Calu3 (cell line): ENCODE measurements at places on chromosomes 4 and X. TPM values are rescaled to one million over a fixed set of nuclear protein-coding genes. Genes with fewer than 3 reads are reported as not detected.
A peak's percentile ranks its signal among the peaks of the same experiment; 100 is the strongest.

GRCh38 chr4:61911313-61911756, 711.2 kb downstream of the ADGRL3 start:
- DNase-seq = no peak

NAA11 gene
- not detected in 2 replicates for total RNA-seq

DNA sequence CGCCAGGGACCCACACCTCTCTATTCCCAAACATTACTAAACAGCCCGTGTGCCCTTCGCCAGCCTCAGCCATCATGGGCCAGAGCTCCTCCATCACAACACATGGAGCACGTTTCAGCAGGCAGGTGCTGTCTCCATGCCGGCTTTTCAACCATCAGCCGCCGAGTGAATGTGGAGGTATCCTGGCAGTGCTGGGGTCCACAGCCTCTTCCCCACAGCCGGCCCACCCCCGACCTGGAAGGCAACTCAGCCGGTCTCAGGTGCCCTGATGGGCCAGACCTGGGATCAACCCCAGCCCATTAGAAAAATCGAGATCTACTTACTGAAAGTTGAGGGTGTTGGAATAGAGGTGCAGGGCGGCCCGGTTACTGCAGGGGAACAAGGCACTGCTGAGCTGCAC, 3.1 kb downstream of the NAA10 start:
- DNase-seq = no peak

DNA sequence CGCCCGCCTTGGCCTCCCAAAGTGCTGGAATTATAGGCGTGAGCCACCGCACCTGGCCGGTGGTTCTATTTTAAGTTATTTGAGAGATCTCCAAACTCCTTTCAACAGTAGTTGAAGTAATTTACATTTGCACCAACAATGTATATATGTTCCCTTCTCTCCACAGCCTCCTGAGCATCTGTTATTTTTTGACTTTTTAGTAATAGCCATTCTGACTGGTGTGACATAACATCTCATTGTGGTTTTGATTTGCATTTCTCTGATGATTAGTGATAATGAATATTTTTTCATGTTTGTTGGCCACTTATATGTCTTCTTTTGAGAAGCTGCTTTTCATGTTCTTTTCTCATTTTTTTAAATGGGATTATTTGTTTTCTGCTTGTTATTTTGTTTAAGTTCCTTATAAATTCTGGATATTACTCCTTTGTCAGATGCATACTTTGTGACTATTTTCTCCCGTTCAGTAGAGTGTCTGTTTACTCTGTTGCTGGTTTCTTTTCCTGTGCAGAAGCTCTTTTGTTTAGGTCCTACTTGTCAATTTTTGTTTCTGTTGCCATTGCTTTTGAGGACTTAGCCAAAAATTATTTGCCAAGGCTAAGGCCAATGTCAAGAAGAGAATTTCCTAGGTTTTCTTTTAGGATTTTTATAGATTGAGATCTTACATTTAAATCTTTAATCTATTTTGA, 213.2 kb downstream of the ARHGAP24 start:
- no peak for DNase-seq

DNA sequence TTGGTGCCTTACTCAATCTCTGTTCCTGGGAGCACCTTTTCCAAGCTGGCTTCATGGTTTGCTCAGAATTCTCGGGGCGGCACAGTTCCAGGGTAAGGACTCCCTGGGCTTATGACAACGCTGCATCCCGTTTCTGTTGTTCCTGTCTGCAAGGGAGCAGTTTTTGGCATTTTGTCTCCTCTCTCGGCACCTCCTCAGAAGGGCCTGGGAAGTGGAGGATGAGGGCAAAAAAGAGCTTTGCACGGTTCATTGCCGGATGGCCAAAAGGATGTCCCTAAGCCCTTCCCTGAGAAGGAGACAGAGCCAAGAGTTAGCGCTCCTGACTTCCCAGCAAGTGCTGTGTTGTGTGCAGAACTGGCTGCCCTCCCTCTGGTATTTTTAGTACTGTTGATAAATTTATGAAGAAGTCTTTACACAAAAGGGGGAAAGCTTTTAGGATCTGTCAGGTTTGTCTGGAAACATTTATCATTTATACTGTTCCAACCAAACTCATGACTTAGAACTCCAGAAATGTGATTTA, 13.4 kb downstream of the SRD5A3 start:
- DNase-seq = no peak

GRCh38 chrX:129678614-129679195, 23.9 kb upstream of the APLN start:
- no peak for DNase-seq

BANK1 gene
- 6.4 and 7.9 TPM in 2 replicates for total RNA-seq

NLGN3 gene
- total RNA-seq = 2.1 and 2.3 TPM in 2 replicates

DNA sequence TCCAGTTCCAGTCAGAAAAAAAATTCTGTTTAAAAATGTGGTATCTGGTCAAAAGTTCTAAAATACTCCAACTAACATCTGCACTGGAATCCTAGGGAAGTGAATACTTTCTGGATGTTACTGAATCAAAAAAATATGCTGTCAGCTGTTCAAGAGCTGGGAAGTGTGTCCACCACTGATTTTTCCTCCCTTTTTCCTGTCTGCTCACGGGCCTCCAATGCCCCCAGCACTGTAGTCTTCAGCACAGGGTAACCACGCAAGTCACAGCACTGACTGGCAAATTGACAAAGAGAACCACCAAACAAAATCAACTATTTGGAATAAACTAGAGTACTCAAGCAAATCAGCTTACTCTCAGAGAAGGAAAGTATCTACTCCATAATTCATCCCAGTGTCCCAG, 9.9 kb downstream of the VEGFC start:
- no peak for DNase-seq

- no peak for DNase-seq
These were observed 66.5 kb downstream of the CHRNA9 start for GRCh38 chr4:40401631-40402030.

- DNase-seq = peak; percentile 11
These were observed 109.5 kb upstream of the MYOZ2 start for GRCh38 chr4:119025916-119026661.

- no peak for DNase-seq
These were observed 74.6 kb upstream of the SHOX start for GRCh38 chrX:555725-556666.

GRCh38 chr4:171644430-171645057, 168.7 kb upstream of the GALNTL6 start:
- DNase-seq = no peak

REPS2 gene
- total RNA-seq = 12.9 and 14.5 TPM in 2 replicates

DNA sequence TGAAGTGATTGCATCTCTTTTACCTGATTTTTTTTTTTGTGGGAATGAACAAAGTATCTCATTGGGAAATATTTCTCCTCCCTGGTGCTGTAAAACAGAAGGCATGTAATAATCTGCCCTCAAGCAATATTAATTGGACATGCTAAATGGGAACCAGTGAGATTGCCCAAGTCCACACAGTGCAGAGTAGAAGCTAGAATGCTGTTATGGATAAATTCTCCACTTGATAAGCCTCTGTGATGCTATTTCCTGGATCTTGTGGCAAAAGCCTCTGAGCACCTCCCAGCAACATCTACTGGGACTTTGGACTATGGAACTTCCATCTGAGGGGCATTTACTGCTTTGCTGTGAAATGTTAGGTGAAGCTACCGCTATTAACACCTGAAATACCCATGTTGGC, 46.9 kb upstream of the YTHDC1 start:
- DNase-seq = no peak

- no peak for DNase-seq
These were observed 6.5 kb upstream of the USP46 start for GRCh38 chr4:52665592-52665991.

DNA sequence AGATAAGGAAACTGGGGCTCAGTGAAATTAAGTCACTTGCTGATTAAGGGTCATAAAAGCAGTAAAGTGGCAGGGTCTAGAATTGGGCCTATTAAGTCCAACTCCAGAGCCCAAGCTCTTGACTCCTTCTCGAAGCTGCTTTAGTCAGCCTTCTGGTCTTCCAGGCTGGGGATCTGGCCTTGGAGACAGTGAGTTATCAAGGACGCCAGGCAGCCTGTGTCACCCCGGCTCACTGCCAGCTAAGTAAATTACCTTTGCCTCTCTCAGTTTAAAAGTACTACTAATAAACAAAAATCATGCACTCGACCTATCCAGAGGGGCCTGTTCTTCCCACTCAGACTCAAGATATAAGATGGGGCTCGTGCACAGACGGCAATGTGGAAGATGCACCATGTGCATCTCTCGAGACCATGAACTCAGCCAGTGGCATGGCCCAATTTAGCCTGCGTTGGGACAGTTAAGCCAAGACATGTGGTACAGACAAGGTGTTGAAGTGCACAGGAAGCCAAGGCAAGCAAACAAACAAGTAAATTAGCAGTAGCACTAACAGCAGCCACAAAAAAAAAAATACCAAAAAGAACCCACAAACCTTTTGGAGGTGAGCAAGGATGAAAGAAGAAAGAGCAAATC, 62.0 kb upstream of the MAP3K15 start:
- no peak for DNase-seq

DNA sequence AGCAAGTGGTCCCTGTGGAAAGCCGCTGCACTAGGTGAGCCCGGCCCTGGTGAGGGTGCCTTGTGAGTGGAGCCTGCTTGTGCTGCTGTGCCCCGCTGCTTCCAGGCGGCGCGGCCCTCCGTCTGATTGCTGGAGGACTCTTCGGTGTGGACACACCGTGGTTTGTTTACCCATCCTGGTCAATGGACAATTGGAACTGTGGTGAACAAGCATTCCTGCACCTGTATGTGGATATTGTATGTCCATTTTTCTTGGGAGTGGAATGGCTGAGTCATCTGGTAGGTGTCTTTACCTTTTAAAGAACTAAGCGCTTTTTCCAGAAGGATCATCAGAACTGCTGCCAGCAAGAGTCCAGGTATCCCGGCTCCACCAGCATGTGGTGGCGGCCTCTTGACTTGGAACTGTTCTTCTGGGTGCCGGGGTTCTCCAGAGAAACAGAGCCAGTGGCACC, 15.6 kb downstream of the MAEA start:
- DNase-seq = no peak

DNA sequence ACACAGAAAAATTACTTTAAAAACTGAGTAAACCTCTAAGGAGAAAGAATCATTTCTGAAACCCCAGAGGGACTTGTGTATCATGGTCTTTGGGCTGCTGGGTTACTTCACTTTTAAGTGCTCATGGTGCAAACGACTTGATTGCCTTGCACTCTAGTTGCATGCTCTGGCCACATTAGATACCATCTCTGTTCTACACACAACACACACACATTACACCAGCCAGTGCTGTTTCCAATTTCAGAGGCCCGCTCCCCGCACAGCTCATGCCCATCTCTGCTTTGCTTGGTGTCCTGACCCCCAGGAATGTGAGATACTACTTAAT, 2.1 kb downstream of the PPP3CA start:
- no peak for DNase-seq

DNA sequence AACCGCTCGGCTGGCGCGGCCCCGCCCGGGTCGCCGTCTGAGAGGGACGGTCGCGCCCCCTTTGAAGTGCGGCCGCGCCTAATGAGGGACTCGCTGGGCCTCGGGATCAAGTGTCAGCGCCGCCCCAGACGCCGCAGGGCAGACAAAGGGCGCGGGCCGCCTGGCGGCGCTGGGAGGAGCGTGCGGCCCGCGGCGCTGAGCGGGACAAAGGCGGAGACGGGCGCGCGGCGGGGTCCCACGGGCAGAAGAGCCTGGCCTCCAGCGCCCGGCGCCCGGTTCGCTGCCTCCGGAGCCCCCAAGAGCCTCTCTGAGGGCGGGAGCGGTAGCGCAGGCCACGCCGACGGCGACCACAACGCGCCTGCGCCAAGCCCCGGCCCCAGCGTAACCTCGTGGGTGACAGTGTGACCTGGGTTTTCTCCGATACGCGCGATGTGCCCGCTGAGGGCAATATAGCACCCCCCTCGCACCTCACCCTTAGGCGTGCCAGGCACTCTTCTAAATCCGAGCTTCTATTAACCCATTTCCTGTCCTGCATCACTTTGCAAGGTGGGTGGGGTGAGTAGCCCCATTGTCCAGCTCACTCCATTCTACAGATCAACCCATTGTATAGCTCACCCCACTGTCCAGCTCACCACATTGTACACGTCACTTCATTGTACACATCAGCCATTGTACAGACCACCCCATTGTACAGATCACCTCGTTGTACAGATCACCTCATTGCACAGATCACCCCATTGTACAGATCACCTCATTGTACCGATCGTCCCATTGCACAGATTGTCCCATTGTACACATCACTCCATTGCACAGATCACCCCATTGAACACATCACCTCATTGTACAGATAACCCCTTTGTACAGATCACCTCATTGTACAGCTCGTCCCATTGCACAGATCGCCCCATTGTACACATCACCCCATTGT, 33.7 kb upstream of the STX18 start:
- peak; percentile 46 for DNase-seq

EMCN gene
- not detected in 2 replicates for total RNA-seq

- peak; percentile 34 for DNase-seq
These were observed 97.7 kb upstream of the ACSL4 start for GRCh38 chrX:109830704-109831206.

CSN1S1 gene
- total RNA-seq = not detected in 2 replicates

DNA sequence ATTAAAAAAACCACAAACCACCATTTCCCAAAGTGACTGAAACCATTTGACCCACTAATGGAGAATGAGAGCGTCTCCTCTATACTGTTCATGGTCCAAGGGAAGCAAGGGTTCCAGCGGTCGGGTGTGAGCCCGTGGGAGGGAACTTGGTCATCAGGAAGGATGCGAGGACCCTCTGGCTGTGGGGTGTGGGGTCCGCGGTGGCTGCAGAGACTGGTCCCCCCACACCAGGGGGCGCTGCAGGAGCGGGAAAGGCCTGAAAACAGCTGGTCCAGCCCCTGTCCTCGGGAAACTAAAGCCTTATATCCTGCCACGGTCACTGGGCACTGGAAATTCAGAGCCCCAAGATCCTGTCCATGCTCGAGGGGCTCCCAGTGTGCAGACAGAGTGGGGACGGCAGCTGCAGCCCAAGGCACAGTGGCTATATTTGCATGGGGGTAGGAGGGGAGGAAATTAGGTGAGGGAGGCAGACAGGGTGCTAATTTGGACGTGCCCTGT, 4.3 kb downstream of the BLOC1S4 start:
- peak; percentile 89 for DNase-seq

DNA sequence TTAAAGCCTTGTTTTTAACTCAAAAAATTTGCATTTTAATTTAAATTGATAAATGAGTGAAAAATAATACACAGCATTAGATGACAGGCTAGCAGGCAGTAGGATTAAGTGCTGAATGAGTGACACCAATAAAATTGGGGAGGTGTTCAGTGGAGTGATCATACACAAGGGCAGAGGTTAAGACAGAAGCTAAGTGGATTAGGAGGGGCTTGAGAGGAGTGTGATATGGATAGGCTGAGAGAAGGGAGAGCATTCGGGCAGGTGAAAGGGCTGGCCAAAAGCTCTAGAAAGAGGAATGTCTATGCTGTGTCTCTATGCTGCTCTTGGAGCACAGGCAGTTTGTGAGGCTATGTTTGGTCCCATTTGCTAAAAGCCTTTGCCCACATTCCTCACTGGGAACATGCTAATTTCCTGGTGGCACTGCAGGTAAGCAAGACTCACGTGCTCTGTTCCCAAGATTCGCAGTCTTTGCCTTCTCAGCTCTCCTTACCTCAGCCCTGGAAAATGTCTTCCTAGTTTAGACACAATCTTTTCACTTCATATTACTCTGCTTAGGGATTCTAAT, 52.8 kb upstream of the CCSER1 start:
- DNase-seq = no peak
